ENCODE measurements at places on chromosomes 2 and 18.

DNA sequence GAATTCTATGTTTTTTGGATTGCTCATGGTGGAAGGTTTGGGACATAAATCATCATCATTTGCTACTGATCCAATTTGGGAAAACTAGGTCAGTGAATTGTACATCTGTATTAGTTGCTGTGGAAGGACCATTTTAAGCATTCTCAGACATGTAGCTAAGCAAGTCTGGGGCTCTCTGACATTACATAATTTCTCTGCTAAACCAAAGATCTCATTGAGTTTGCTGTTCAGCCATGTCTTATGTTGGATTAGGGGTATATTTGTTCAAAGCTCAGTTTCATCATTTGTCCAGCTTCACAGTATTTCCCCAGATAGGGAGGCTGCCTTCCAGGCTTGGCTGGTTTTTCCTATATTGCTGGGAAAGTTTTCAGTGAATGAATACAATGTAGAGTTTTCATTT is 399.7 kb downstream of the MTX2 start:
- DNase-seq: peak; percentile 20
- H3K27ac ChIP-seq: no peak overlapping the region
- H3K4me3 ChIP-seq: no peak overlapping the region

GRCh38 chr2:121173112-121173511 is 111.9 kb downstream of the TFCP2L1 start:
- DNase-seq: no peak
- no peak overlapping the region for H3K4me3 ChIP-seq
- no peaks in the 10 kb centered on the region for H3K4me1 ChIP-seq
- no peak overlapping the region for H3K27ac ChIP-seq
- no peaks in the 10 kb centered on the region for H3K36me3 ChIP-seq
- H3K27me3 ChIP-seq: no peaks in the 10 kb centered on the region

- no peak for DNase-seq
- H3K36me3 ChIP-seq: no peaks in the 10 kb centered on the region
Observed at GRCh38 chr2:124661558-124661957, 636.5 kb downstream of the CNTNAP5 start.

GRCh38 chr2:202944816-202945215 is 32.7 kb downstream of the CARF start:
- DNase-seq: no peak
- peaks cover 42% of the 10 kb centered on the region for H3K36me3 ChIP-seq
- no peak overlapping the region for H3K27ac ChIP-seq
- H3K27me3 ChIP-seq: no peaks in the 10 kb centered on the region
- no peak overlapping the region for H3K4me3 ChIP-seq

GRCh38 chr2:165863810-165864261 is 69.8 kb upstream of the GALNT3 start:
- peak; percentile 33 for DNase-seq
- no peaks in the 10 kb centered on the region for H3K4me1 ChIP-seq
- H3K27ac ChIP-seq: no peak overlapping the region
- H3K36me3 ChIP-seq: no peaks in the 10 kb centered on the region
- H3K4me3 ChIP-seq: no peak overlapping the region

DNA sequence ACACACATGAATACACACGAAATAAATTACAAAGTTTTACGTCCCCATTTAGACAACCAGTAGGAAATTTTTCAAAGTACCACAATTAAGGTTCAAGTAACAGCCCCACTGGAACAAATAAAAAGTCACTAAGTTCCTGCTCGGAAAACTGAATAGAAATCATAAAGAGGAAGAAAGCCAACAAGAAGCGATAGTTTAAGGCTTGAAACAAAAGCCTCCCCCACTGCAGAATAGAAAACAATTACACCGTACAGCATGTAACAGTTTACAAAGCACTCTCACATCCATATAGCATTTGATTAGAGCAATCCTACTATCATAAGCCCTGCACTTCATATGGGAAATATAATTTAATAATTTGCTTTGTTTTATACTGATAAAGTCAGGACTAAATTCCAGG is 15.5 kb downstream of the KLF7 start:
- no peak for DNase-seq
- peak overlapping the region; percentile 0 for H3K27ac ChIP-seq
- H3K27me3 ChIP-seq: no peaks in the 10 kb centered on the region
- H3K4me3 ChIP-seq: no peak overlapping the region
- H3K4me1 ChIP-seq: peaks cover 35% of the 10 kb centered on the region
- H3K36me3 ChIP-seq: no peaks in the 10 kb centered on the region

GRCh38 chr2:62856228-62857040 is 150.9 kb downstream of the EHBP1 start:
- no peaks in the 10 kb centered on the region for H3K4me1 ChIP-seq
- peaks cover 54% of the 10 kb centered on the region for H3K36me3 ChIP-seq
- no peak overlapping the region for H3K27ac ChIP-seq

DNA sequence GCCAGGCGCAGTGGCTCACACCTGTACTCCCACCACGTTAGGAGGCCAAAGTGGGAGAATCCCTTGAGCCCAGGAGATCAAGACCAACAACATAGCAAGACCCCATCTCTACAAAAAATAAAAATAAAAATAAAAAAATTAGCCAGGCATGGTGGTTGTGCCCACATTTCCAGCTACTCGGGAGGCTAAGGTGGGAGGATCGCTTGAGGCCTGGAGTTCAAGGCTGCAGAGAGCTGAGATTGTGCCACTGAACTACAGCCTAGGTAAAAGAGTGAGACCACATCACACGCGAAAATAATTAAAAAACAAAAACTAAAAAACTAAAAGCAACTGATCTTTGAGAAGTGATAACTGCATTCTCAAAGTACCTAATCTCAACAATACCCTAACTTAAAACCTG is 1.8 kb downstream of the C2orf76 start:
- H3K36me3 ChIP-seq: peaks cover 15% of the 10 kb centered on the region
- DNase-seq: no peak
- H3K4me1 ChIP-seq: peaks cover 46% of the 10 kb centered on the region
- H3K27me3 ChIP-seq: no peaks in the 10 kb centered on the region

DNA sequence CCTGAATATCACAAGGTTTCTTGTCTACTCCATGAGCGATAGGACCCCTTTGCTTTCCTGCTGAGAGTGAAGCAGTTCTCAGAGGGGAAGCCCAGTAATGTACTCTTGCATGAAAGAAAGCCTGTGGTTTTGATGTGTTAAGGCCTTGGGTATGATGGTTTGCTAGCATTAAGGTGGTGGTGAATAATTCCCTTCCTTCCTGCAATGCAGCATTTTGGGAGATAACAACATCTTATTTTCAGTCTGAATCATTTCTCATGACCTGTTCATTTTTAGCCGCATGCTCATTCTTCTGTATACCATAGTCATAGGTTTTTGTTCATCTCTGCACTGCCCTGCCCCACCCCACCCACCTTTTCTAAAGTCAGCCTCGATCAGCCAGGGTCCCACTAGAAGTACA is 66.2 kb downstream of the HNMT start:
- H3K27ac ChIP-seq: no peak overlapping the region
- DNase-seq: no peak
- no peaks in the 10 kb centered on the region for H3K27me3 ChIP-seq
- no peaks in the 10 kb centered on the region for H3K36me3 ChIP-seq
- H3K4me3 ChIP-seq: no peak overlapping the region

DNA sequence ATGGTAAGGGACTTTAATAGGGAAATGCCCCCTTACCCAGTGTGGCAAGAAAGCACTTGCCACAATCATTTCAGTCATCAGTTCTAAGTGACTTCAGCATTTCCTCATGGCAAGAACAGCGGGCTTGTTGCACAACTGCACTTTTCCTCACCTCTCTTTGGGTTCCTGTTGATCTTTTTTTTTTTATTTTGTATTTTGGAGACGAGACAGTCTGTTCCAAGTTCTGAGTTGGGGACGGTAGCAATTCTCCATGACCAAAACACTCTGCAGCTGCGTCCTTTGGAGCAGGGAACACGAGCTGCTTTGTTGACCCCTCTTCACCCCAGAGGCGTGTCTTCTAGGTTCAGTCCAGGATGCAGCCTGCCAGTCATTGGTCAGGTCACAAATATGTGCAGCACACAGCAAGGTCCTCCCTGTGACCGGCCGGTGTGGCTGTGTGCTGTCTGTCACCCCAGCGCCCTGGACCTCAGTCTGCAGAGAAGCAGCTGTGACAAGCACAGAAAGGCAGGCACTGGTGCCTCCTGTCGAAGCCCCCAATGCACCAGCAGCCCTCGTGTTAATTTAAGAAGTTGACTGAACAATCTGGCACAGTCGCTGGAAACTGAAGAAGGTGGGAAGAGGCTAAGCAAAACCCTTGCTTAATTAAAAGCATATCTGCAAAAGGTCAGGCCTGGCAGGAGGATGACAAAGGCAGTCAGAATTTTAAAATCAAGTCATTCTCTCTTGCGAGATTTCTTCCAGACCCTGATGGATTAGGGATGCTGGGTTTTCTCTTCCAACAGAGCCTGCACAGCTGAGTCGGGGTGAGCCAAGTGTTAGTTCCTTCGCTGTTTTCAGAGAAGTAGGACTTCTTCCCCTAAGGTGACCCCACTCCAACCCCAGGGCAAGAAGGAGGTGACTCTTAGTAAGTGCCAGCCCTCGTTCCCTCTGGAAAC is 96.7 kb upstream of the COPS8 start:
- DNase-seq: peak; percentile 74
- H3K4me3 ChIP-seq: no peak overlapping the region
- no peaks in the 10 kb centered on the region for H3K36me3 ChIP-seq
- H3K4me1 ChIP-seq: peaks cover 13% of the 10 kb centered on the region
- no peaks in the 10 kb centered on the region for H3K27me3 ChIP-seq

DNA sequence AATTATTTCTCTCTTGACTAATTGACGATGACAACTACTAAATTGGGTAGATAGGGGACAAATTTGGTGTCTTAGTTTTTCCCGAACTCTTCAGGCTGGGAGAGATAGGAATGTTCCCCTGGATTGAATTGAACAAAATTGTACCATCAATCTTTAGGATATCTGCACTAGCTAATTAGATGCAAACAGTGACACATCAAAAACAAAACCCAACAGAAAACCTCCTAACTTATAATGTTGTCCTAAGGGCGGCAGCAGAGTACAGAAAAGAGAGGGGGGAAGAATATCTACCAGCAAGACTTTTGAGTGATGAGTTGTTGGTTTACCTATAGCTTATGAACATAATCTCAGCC is 342.9 kb downstream of the INSIG2 start:
- no peak overlapping the region for H3K4me3 ChIP-seq
- peaks cover 7% of the 10 kb centered on the region for H3K27me3 ChIP-seq
- no peak for DNase-seq
- no peak overlapping the region for H3K27ac ChIP-seq

DNA sequence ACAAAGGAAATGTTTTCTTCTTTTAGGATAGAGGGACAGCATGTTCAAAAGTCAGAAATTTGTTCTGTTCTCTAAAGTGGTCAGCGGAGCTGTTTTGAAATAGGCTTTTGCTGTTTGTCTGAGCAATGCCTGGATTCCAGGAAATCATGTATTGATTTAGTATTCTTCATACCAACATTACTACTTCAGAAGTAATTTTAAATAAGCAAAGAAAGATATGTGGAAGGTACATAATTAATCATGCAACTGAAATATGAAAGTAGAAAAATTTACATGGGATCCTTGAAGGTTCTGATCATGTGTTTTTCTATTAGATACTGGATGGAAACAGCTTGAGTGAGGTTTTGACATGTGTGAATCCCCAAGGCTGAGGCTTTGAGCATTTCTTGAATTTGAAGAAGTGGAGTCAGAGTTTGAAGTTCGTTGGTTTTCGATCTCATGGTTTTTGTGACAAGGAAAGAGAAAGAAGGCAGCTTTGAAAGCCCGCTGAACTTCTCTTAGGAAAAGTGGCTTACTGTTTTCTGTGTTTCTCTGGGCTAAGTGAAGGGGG is 220.0 kb downstream of the LDLRAD4 start:
- no peak for DNase-seq
- no peaks in the 10 kb centered on the region for H3K27me3 ChIP-seq
- H3K4me3 ChIP-seq: no peak overlapping the region
- peaks cover 16% of the 10 kb centered on the region for H3K4me1 ChIP-seq
- no peaks in the 10 kb centered on the region for H3K36me3 ChIP-seq

DNA sequence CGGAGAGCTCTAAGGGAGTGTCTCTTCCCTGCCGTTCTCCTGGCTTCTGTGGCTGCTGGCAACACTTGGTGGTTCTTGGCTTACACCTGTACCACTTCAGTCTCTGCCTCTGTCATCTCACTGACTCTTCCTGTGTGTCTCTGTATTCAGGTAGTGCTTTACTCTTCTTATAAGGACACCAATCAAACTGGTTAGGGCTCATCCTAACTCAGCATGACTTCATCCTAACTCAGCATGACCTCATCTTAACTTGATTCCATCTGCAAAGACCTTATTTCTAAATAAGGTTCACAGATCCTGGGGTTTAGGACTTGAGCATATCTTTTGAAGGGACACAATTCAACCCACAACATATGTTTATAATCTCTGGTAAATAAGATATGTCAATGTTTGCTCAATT is 51.6 kb upstream of the DSEL start:
- H3K27ac ChIP-seq: no peak overlapping the region
- H3K4me3 ChIP-seq: no peak overlapping the region
- H3K4me1 ChIP-seq: no peaks in the 10 kb centered on the region
- no peaks in the 10 kb centered on the region for H3K27me3 ChIP-seq
- no peaks in the 10 kb centered on the region for H3K36me3 ChIP-seq
- DNase-seq: no peak

DNA sequence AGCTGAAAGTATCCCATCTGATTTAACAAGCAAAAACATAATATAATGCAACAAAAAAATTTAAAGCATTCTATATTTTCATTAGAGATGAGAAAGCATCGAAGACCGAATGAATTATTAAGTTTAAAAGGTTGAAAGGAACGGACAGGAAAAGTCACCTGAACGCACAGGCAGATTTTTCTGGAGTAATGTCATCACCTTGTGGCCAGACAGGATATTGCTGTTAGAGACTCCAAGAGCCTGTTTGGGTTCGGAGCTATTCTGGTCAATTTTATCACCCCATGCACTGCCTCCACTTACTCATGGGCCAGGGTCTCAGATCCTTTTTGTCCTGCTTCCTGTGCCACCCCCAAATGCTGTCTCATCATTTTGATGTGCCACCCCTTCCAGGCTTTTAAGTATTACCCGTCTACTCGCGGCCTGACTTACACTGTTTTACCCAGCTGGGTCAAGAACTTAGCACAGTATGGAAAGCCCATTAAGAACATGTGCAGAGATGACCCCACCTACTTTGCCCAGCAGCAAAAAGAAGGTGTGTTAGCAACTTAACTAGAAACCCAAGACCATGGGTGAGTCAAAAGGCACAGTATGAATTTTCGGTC is 27.3 kb downstream of the GKN2 start:
- H3K4me3 ChIP-seq: no peak overlapping the region
- DNase-seq: peak; percentile 79
- no peaks in the 10 kb centered on the region for H3K27me3 ChIP-seq
- peaks cover under 1% of the 10 kb centered on the region for H3K4me1 ChIP-seq

DNA sequence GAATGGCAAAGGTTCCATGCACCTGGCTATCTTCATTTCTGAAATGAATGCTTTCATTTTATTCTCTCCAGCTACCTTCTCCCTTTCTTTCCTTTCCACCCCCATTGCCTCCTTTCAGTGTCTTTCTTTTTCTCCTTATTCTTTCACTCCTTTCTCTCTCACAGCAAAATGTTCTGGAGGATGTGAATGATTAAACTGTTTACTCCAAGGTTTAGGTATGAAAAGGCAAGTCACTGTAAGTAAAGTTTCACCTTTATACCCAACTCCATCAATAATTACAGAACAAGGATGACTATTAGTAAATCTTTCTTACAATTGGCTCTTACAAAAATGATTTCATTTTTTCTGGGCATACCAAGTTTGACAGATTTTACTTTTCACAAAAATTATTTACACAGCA is 4.3 kb downstream of the PAX8 start:
- H3K4me1 ChIP-seq: peaks cover 17% of the 10 kb centered on the region
- H3K36me3 ChIP-seq: no peaks in the 10 kb centered on the region
- DNase-seq: no peak
- H3K4me3 ChIP-seq: no peak overlapping the region

GRCh38 chr2:236947896-236948295 is 137.8 kb upstream of the COPS8 start:
- no peak overlapping the region for H3K4me3 ChIP-seq
- H3K27me3 ChIP-seq: no peaks in the 10 kb centered on the region
- no peak overlapping the region for H3K27ac ChIP-seq
- H3K36me3 ChIP-seq: no peaks in the 10 kb centered on the region

All from stomach (tissue), 19 donors.